ENCODE measurements at places on chromosomes 1 and 21. TPM values are rescaled to one million over a fixed set of nuclear protein-coding genes. Genes with fewer than 3 reads are reported as not detected.
A peak's percentile ranks its signal among the peaks of the same experiment; 100 is the strongest.

DNA sequence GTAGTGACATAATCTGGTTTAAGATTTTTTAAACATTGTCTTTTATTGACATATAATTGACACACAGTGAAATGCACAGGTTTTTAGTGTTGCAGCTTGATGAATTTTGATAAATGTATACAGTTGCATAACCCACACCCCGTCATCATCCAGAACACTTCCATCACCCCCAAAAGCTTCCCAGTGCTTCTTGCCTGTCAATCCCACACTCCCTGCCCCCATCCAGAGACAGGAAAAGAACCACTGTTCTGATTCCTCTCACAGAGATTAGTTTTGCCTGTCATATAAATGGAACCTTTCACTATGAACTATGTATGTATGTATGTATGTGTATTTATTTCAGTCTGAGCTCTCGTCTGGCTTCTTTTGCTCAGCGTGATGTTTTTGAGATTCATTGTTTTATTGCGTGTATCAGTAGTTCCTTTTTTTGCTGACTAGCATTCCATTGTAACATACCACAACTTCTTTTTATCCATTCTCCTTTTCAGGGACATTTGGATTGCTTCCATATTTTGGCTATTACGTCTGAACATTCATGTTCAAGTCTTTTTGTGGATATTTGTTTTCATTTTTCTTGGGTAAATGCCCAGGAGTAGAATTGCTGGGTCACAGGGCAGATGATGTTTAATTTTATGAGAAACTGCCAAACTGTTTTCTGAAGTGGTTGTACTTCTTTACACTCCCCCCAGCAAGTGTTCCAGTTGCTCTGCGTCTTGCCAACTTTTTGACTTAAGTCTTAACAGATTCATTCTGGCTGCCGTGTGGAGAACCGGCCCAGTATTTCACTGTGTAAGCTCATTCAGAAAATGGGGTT lies 8.7 kb downstream of the UBIAD1 start:
- H3K36me3 ChIP-seq: peaks cover 5% of the 10 kb centered on the region
- no peak overlapping the region for H3K4me3 ChIP-seq
- DNase-seq: peak; percentile 89
- H3K27ac ChIP-seq: peak overlapping the region; percentile 36
- no peaks in the 10 kb centered on the region for H3K27me3 ChIP-seq
- peaks cover 18% of the 10 kb centered on the region for H3K4me1 ChIP-seq

- no peaks in the 10 kb centered on the region for H3K27me3 ChIP-seq
- DNase-seq: no peak
- H3K4me3 ChIP-seq: no peak overlapping the region
Observed at GRCh38 chr1:73755649-73756048, 442.3 kb downstream of the LRRIQ3 start.

Gene DCST2
- 0.23 TPM for total RNA-seq

DNA sequence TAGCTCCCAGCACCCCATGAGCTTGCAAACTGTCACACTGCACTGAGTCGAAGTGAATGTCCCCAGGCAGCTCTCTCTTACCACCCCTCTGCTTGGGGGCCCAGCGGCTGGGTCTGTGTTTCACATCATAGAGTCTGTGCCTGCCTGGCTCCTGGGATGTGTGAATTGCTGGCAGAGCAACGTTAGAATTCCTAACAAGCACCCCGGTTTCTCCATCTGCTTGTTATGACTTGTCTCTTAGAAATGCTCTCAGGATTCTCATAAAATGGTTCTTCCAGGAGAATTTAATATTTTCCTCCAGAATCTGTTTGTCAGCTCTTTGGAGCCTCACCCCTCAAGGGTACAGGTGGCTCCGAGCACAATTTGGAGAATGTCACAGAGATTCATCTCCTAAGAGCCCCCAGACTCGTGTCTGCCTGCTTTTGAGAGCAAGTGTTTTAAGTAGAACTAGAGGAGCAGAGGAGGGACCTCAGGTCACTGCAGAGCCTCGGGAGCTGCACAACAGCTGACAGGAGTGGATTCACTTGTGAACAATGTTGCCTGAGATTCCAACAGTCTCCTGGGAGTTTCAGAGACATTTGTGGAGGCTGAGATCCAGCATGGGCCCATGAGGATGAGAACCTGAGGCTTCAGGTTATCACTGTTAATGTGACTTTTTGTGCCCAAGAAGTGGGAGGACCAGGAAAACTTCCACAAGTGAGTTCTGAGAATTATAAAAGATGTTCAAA lies 131.5 kb downstream of the KCNJ6 start:
- no peaks in the 10 kb centered on the region for H3K36me3 ChIP-seq
- no peak overlapping the region for H3K4me3 ChIP-seq
- H3K4me1 ChIP-seq: peaks cover 9% of the 10 kb centered on the region
- no peak overlapping the region for H3K27ac ChIP-seq

DNA sequence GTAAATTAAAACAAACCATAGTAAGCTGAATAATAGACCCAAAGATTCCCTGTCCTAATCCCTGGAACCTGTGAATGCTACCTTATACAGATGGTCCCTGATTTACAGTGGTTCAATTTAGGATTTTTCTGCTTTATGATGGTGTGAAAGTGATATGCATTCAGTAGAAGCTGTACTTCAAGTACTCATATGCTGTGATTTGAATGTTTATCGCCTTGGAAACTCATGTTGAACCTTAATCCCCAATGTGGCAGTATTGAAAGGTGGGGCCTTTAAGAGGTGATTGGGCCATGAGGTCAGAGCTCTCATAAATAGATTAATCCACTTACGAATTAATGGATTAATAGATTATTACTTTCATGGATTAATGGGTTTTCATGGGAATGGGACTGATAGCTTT lies 10.6 kb upstream of the RRP15 start:
- peaks cover 8% of the 10 kb centered on the region for H3K27me3 ChIP-seq
- H3K27ac ChIP-seq: no peak overlapping the region
- no peaks in the 10 kb centered on the region for H3K36me3 ChIP-seq
- H3K4me3 ChIP-seq: no peak overlapping the region
- H3K4me1 ChIP-seq: no peaks in the 10 kb centered on the region

DNA sequence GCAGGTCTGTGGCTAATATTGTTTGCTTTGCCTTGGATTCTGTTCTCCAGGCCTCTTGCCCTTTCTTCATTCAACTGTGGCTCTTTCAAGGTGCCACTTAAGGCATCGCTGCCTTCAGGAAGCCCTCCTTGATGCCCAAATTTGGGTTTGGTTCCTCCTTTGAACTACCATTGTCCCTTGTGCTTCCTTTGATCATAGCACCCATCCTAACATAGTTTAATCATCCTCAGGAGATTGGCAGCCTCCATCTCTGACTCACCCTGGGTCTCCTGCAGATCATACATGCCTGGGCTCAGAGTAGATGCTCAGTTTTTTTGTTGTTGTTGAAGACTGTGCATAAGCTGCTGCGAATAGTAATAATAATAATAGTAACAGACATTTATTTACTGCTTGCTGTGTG lies 54.4 kb upstream of the ACOT11 start:
- H3K27ac ChIP-seq: no peak overlapping the region
- DNase-seq: no peak
- no peaks in the 10 kb centered on the region for H3K36me3 ChIP-seq
- H3K4me3 ChIP-seq: no peak overlapping the region
- H3K4me1 ChIP-seq: peaks cover 4% of the 10 kb centered on the region

Gene EFNA1
- total RNA-seq: 107 TPM

Gene C4BPA
- not detected for total RNA-seq

- H3K4me3 ChIP-seq: no peak overlapping the region
- no peaks in the 10 kb centered on the region for H3K4me1 ChIP-seq
- no peaks in the 10 kb centered on the region for H3K36me3 ChIP-seq
Observed at GRCh38 chr1:4023678-4024077, 123.6 kb upstream of the C1orf174 start.

GRCh38 chr1:16420424-16421118 lies 16.7 kb downstream of the SPATA21 start:
- H3K4me1 ChIP-seq: no peaks in the 10 kb centered on the region
- H3K4me3 ChIP-seq: no peak overlapping the region
- no peaks in the 10 kb centered on the region for H3K27me3 ChIP-seq
- no peak for DNase-seq
- no peak overlapping the region for H3K27ac ChIP-seq
- H3K36me3 ChIP-seq: no peaks in the 10 kb centered on the region

GRCh38 chr1:30005972-30006619 lies 717.3 kb downstream of the MATN1 start:
- DNase-seq: no peak
- H3K36me3 ChIP-seq: no peaks in the 10 kb centered on the region
- H3K27me3 ChIP-seq: no peaks in the 10 kb centered on the region
- no peak overlapping the region for H3K4me3 ChIP-seq
- H3K27ac ChIP-seq: no peak overlapping the region
